Occipital lobe (tissue), 3 donors: ENCODE measurements at places on chromosomes 7 and 10. TPM values are rescaled to one million over a fixed set of nuclear protein-coding genes. Genes with fewer than 3 reads are reported as not detected.

LRRC4 gene
- 18.4 TPM for total RNA-seq

TRIL gene
- 10.9 TPM for total RNA-seq

OGA gene
- total RNA-seq = 349 TPM

C10orf67 gene
- total RNA-seq = 0.16 TPM

EBLN1 gene
- not detected for total RNA-seq

LRRD1 gene
- 0.78 TPM for total RNA-seq

SNX13 gene
- 86.9 TPM for total RNA-seq

TDRD1 gene
- under 0.01 TPM for total RNA-seq

TMEM178B gene
- 50.7 TPM for total RNA-seq
